ENCODE measurements at places on chromosomes 1 and 21.

DNA sequence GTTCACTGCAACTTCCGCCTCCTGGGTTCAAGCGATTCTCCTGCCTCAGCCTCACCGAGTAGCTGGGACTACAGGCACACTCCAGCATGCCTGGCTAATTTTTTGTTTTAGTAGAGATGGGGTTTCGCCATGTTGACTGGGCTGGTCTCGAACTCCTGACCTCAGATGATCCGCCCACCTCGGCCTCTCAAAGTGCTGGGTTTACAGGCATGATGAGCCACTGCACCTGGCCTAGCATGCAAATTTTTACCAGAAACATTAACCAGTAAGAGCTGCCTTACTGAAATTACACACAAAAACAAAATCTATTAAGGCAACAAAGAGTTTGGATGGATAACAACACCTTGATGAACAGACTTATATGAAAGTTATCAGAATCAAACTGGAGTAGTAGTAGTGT lies 12.1 kb downstream of the ZZZ3 start:
- no peak for DNase-seq

- no peak for DNase-seq
Observed at GRCh38 chr1:108961198-108961597, 2.1 kb downstream of the CLCC1 start.

- DNase-seq, result no peak
Observed at GRCh38 chr1:230157420-230158390, 90.7 kb downstream of the GALNT2 start.

GRCh38 chr1:106447466-106447865 lies 609.0 kb upstream of the PRMT6 start:
- DNase-seq, result no peak

DNA sequence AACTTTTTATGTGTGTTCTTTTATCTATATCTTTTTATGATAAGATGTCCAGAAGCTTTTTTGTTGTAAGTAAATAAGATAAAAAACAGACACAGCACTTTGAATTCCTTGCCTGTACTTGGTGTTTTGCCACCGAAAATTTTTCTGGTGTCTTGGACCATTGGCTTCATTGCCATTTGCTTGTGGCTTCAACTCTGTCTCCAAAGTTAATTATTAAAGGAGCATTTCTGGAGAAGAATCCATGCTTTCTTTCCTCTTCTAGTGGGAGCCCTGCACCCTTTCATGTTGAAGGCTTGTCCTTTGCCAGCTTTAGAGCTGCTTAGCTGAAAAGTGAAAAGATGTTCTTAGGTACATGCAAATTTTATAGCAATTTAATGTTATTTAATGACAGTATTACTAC lies 112.2 kb downstream of the DYRK1A start:
- DNase-seq, result no peak

DNA sequence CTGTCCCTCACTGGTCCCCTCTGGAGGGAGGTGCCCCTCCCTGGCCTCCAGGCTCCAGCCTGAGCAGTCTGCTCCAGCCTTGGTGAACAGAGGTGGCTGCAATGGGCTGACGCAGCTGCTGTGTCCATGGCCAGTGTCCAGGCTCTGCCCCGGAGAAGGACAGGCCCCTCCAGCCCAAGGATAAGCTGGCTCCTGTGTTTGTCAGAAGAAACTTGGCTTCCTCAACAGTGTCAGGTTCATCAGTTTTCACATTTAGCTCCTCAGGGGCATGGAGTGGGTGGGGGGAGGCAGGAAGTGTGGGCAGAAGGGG lies 402.8 kb downstream of the MATN1 start:
- no peak for DNase-seq

DNA sequence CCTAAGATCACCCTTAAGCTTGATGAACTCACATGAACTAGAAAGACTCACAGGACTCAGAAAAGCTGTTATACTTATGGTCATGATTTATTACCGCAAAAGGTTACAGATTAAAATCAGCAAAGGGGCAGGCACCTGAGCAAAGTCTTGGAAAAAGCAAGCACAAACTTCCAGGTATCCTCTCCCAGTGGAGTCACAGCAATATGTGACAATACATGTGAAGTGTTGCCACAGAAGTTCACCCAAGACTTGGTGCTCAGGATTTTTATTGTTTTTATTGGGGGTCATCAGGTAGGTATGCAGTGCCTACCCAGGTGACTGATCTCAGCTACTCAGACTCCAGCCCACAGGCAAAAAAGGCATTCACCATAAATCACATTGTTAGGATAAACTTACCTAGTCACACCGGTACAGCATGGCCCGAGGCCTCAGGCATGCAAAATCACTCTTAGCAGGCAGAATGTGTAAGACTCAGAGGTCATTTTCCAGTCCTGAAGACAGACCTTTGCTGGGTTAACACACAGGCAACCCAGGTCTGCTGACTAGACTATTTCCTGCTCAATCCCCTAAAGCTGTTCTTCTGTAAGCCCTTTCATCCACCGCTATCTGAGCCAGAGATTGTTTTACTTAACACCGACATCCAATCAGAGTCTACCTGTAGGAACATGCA lies 55.6 kb downstream of the SSX2IP start:
- DNase-seq, result no peak

DNA sequence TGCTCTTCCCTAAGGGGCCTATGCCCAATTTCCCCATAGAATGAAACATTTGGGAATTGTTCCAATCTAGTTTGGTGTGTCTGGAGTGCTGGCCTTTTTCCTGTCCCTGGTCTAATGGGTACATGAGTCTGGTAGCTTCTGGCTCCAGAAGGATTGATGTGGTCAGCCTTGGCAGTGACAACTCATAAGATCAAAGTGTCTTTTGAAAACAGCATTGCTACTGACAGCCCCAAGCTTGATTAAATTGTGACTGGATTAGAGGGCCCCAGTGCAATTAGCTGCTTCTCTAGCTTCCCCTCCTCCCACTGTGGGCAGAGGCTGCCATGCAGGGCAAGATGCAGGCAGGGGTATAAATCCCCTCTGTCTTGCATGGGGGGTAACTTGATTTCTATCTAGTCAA lies 130.9 kb downstream of the UCK2 start:
- no peak for DNase-seq

- no peak for DNase-seq
Observed at GRCh38 chr1:34268311-34268954, 91.7 kb downstream of the C1orf94 start.

- no peak for DNase-seq
Observed at GRCh38 chr1:38135625-38136414, 89.2 kb upstream of the POU3F1 start.

- no peak for DNase-seq
Observed at GRCh38 chr21:31403596-31404333, 59.7 kb upstream of the TIAM1 start.

GRCh38 chr1:22437573-22437972 lies 14.1 kb upstream of the ZBTB40 start:
- no peak for DNase-seq

- DNase-seq, result no peak
Observed at GRCh38 chr1:228104526-228105269, 1.6 kb upstream of the C1orf35 start.

DNA sequence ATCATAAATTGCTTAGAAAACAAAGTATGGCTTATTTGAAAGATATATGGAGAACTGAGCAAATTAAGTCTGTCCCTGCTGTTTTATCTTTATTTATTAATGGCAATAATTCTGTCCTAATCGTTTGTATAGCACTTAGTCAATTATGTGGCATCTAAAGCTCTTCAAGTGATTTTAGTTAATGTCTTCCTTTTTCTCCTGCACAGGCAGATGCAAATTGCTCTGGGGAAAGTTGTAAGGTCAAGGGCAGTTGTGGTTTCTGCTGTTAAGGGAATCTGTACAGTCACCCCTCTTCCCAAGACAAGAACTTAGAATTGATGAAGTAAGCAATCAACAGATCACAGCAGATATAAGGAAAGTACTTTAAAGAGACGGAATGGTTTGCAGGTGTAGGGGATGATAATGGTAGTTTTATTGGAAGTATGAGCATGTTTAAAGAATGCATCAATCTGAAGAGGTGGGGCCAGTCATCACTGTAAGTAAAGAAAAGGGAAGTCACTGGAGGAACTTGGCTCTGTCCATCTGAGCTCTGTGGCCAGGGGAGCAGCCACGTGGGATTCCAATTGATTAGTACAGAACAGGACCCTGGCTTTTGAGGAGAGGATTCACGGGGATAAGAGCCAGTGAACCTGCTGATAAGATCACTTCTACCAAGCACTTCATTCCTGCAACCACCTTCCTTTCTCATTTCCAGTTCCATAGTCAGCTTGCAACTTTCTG lies 116.0 kb upstream of the KCNJ6 start:
- DNase-seq, result no peak

DNA sequence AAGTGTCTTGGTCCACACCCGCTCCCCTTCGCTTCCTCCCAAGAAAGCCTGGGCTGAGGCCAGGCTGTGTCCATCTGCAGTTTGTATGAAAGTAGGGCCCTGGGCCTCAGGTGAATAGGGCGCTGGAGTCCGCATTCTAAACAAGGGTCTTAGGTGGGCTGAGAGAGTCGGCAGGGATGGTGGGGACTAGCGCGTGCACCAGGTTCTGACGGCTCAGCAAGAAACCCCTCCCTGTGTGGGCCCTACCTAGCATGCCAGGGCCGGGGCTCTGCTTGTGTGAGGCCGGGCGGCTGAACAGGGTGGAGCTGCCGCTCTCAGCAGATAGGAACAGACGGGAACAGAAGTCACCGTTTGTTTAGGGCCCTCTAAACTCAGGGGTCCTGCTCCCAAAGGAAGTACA lies 1.7 kb downstream of the ACTRT2 start:
- DNase-seq, result no peak

- DNase-seq, result no peak
Observed at GRCh38 chr1:53608676-53609075, 130.3 kb downstream of the GLIS1 start.

DNA sequence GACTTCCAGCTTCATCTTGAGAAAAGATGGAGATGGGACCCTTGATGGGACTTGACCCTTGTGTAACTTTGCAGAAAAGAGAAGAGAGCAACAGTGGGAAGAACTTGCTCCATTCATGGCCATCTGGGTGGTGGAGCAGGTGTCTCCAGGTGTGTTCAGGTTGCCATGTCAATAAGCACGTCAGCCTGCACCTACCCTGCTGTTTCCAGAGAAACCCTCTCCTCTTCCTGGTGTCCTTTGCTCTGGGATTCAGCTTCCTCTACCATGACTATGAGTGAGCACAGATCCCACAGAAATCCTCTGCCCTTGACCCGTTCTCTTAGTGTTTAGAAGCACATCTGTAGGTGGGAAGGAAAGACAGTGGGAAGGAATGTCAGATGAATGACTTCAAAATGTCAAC lies 21.8 kb upstream of the OTUD3 start:
- no peak for DNase-seq

DNA sequence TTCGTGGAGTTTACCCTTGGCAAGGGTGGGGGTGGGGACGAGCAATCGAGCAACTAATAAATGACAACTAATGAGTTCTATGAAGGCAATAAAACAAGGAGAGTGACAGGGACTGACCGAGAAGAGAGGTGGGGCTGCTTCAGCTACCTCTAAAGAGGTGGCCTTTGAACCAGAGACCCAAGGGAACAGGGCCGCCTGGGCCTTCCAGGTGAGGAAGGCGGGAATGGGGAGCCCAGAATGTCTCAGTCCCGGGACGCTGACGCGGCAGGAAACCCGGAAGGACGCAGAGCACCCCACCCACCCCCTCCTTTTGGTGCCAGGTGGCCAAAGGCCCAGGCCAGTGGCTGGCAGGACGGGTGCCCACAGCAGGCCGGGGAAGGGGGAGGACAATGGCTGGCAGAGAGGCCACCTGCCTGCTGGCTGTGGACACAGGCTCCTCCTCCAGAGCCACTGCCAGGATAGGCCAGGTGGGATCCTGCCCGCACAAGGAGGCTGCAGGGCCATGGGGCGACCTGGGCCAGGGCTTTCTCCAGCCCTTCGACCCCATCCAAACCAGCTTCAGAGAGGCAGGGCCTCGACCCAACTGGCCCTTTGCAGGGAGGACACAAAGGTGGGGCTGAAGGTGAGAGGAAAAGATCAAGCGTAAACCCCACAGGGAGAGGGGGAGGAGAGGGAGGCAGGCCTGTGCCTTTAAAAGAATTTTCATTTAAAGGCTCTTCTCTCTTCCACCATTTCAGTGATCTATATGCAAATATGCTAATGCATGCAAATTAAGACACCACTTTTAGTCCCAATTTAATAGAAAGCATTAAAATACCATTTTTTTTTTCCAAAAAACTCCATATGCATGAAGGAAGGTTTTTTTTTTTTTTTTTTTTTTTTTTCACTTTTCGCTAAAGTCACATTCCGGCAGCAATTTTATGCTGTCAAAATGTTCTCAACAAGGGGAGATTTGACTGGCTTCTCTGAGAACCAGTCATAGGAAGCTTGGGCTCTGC lies 58.1 kb downstream of the CASZ1 start:
- DNase-seq, result no peak

DNA sequence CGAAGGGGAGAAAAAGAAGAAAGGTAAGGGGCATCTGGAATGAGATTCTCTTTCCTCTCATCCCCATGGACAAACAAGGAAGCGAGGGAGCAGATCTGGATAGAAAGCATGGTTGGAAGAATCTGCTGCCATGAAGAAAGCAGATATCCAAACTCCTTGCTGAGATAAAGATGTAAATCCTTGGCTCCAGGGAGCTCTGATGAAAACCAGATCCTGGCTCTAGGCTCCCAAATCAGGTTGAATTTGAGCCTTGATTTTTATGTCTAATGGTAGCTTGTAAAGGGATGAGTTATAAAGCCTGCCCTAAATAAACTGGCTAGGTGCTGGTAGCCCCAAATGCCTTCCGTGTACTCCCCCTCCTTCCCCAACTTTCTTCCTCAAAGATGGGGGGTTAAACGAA lies 64.1 kb upstream of the LAX1 start:
- DNase-seq, result no peak

GRCh38 chr1:172360985-172361384 lies 59.5 kb upstream of the C1orf105 start:
- DNase-seq, result no peak

GRCh38 chr1:1063945-1064831 lies 9.9 kb downstream of the RNF223 start:
- peak; percentile 13 for DNase-seq

DNA sequence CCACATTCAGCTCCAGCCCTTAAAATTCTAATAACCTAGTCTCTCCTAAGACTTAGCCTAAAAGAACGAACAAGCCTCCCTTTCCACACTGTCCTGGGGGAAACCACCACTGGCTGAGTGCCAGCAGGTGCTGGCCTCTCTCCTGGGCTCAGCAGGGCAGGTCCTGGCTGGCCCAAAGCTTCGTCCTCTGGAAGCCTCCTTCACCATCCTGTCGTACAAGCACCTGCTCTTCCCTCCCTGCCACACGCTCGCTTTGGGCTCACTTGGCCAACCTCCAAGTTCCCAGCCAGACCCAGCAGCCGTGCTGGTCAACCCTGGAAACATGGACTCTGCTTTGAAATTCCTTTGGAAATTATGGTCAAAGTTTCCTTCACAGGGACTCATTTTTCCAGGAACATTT lies 58.2 kb upstream of the SLC25A33 start:
- no peak for DNase-seq

GRCh38 chr1:41842993-41843755 lies 75.5 kb downstream of the HIVEP3 start:
- DNase-seq, result peak; percentile 20

- no peak for DNase-seq
Observed at GRCh38 chr1:205075642-205076155, 8.6 kb downstream of the TMEM81 start.

DNA sequence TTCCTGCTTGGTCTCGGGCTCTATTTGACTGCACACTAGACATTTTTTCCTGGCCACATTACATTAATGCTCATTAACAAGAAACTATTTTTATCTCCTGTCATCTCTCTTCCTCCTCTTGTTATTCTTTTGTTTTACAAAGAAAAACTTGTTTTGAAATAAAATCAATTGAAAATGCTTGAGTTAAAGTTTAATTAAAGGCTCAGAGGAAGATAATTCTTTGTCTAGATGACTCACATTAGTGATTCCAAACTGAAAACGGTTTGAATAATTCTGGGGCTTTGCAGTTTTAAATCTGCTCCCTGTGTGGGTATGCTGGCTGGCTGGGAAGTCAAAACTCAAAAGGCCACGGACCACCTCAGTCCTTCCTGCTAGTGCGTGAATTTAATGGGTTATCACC lies 29.6 kb downstream of the RGS5 start:
- DNase-seq, result no peak

All from foreskin melanocyte (primary cell).